ENCODE measurements at places on chromosomes 4 and X. TPM values are rescaled to one million over a fixed set of nuclear protein-coding genes. Genes with fewer than 3 reads are reported as not detected.

Gene HERC5
- 4.0 TPM for total RNA-seq

Gene PABPC1L2B
- not detected for total RNA-seq

Gene MAGEA2
- total RNA-seq: 0.13 TPM

Gene DGKK
- not detected for total RNA-seq

Gene CCDC160
- not detected for total RNA-seq

Gene XK
- 0.45 TPM for total RNA-seq

Gene CLDN34
- total RNA-seq: not detected

Gene PRRG1
- total RNA-seq: 4.3 TPM

Gene TLR6
- total RNA-seq: 2.2 TPM

Gene CHM
- 9.1 TPM for total RNA-seq

Gene ARX
- 0.25 TPM for total RNA-seq

Gene ADGRL3
- total RNA-seq: 0.06 TPM

Gene PABPC5
- total RNA-seq: not detected

Gene PCDH7
- total RNA-seq: 0.17 TPM

Gene DYNLT3
- 14.3 TPM for total RNA-seq

Gene BEX4
- 2.7 TPM for total RNA-seq

Gene PLAC1
- total RNA-seq: 0.59 TPM

Gene HSPA4L
- total RNA-seq: 5.6 TPM

Gene DCAF8L2
- total RNA-seq: not detected

Measured in A549 treated with AZD2906 at 1 μM for 4 hours (cell line).